Right ventricle myocardium superior (tissue), 1 donor: ENCODE measurements at places on chromosomes 1 and 21. TPM values are rescaled to one million over a fixed set of nuclear protein-coding genes. Genes with fewer than 3 reads are reported as not detected.

Gene S100A7A
- not detected for total RNA-seq

Gene ZFP69B
- 1.3 TPM for total RNA-seq

Gene TCHH
- not detected for total RNA-seq

Gene ACKR1
- total RNA-seq: 8.1 TPM

Gene LAD1
- 1.9 TPM for total RNA-seq

Gene PTGS2
- 1.0 TPM for total RNA-seq

Gene ANKRD65
- 1.8 TPM for total RNA-seq

Gene PROK1
- not detected for total RNA-seq

DNA sequence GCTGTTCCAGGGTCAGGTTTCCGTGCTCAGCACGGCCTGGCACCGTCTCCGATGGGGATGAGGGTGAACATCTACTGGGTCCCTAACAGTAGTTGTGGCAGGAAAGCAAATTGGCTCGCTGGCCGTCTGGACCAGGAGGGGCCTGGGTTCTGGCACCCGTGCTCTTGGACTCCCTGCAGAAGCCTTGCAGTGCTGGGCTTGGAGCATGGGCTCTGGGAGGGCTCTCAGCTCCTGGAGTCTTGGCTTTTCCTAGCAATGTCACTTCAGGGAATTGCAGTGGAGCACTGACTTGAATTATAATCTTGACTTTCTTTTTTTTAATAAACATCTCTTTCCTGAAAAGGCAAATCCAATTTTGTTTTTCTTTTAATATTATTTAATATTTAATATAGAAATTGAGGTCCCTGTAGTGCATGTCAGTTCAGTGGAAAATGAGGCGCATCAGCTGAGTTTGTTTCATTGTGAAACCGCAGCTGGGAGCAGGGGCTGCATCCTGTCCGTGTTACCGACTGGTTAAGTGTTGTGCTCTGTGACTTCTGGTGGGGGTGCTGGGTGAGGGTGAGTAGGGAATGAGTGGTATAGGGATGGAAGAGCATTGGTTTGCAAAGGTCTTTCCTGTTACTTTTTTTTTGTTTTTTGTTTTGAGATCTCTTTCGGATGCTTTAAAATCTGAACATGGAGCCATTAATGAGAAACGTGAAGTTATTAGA, 64.1 kb downstream of the PEX14 start:
- peak; percentile 60 for DNase-seq

GRCh38 chr21:38377165-38378088, 120.6 kb downstream of the KCNJ15 start:
- DNase-seq: no peak

GRCh38 chr21:43187715-43188114, 18.9 kb downstream of the CRYAA start:
- no peak for DNase-seq

DNA sequence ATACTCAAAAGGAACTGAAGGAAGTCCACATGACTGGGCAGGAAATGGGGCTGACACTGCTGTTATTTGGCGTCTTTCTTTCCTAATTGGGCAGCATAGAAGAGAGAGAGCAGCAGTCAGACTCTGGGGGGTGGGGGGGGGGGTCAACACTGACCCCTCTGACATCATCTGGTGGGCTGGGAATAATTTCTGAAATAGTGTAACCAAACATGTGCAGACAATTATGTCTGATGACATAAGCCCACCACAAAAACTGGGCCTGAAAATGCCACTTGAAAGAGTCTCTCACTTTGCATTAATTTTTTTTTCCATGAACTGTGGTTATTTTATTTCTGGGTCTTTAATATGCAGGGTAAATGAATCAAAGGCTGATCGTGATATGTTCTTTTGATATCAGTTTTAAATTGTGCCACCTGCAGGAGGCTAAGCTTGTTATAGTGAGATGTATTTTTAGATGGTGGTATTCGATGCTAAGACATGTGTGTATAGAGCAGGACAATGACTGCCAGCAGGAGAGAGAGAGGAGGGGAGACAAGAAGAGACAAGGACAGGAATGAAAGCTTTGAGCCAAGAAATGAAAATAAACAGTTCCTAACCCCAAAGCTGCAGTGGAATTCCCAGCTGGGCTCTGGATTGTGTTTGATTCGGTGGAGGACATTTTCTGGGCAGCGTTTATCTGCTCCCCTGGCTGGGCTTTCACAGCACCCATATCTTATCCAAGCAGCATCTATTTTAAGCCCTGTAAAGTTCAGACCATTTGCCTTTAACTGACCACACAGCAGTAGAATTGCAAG, 264.7 kb downstream of the PBX1 start:
- DNase-seq: peak; percentile 43

GRCh38 chr1:1187938-1188337, 14.3 kb downstream of the TTLL10 start:
- no peak for DNase-seq

DNA sequence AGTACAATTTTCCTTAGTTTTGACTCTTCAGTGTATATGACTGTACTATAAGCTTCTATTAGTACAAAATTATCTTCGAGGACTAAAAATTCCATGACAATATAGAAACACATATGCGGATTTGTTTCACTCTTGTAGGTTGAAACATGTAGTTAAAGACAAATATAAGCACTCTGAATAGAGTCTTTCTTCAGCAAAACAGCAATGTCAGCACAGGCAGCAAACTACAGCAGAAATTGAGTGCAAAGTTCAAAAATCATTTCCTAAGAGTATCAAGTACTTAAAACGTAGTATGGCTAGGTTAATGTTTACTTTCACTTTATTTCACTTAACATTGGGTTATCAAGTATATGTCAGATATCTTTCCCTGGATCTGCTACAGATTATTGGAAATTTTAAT, 106.7 kb downstream of the FAF1 start:
- no peak for DNase-seq

DNA sequence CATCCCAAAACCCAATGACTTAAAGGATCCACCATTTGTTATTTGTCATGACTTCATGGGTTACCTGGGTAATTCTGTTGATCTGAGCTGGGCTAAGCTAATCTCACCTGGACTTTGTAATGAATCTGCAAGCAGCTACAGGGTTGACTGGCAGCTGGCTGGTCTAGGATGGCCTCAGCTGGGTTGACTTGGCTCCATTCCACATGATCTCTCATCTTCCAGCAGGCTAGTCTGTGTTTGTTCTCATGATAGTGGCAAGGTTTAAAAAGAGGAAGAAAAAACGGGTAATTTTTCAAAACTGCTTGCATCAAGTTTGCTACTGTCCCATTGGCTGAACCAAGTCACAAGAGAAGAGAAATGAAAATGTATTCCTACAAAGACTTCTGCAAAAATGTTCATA, 24.8 kb upstream of the ZMYM4 start:
- no peak for DNase-seq

- DNase-seq: peak; percentile 56
These were observed 29.5 kb downstream of the LDLRAP1 start for GRCh38 chr1:25572708-25573590.

DNA sequence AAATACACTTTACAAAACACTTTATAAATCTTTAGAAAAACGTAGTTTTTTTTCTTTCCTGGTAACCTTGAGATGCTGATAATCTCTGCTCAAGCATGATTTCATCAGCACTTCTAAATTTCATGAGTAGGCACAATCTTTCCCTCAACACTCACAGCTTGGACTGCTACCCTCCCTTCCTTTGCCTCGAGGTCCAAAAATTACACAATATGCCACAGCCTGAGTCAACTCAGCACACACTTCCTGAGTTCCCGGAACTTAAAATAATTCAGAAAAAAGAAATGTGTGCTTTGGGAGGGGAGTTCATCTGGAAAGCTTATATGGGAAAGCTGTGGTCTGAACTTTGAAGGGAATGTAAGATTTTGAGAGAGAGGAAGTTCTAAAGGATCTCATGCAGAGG, 5.9 kb downstream of the CLCA2 start:
- no peak for DNase-seq

- DNase-seq: no peak
These were observed 16.0 kb downstream of the ADSS2 start for GRCh38 chr1:244435562-244436205.

DNA sequence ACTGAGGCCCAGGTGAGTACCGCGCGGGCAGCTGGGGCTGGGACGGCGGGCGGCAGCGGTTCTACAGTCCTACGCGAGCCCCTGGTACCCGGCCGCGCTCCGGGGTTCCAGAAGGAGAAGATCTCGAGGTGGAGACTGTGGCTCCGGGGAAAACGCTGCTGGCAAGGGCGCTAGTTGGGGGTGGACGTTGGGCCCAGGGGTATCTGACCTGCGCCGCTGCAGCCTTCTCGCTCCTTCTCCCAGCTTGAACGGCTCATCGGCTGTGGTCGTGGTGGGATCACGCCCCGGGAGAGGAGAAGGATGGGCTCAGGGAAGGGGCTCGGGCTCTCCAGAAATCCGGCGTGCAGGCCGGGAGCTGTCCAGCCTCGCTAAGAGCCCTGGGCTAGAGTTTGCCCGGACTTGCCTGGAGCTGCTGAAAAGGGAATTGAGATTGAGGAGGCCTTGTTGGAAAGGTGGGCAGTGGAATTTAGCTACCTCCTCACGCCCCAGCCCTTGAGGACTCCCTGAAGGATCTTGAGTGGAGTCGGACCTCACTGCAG, 1.1 kb upstream of the POU3F1 start:
- DNase-seq: no peak

DNA sequence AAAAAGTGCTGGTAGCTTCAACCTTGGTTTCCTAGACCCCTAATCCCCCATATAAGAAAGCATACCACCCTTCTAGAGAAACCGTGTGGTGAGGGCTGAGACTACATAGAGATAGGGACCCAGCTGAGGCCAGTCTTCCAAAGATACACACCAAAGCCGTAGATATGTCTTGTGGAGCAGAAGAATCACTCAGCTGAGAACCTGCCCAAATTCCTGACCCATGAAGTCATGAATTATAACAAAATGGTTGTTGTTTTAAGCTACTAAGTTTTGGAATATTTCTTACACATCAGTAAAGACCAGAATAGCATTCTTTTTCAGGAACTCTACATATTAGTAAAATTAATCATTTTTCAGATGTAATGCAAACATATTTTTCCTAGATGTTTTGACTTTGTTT, 3.3 kb upstream of the SNRPE start:
- DNase-seq: no peak
